HTR-8/SVneo (cell line): ENCODE measurements at places on chromosomes 5 and 9.

DNA sequence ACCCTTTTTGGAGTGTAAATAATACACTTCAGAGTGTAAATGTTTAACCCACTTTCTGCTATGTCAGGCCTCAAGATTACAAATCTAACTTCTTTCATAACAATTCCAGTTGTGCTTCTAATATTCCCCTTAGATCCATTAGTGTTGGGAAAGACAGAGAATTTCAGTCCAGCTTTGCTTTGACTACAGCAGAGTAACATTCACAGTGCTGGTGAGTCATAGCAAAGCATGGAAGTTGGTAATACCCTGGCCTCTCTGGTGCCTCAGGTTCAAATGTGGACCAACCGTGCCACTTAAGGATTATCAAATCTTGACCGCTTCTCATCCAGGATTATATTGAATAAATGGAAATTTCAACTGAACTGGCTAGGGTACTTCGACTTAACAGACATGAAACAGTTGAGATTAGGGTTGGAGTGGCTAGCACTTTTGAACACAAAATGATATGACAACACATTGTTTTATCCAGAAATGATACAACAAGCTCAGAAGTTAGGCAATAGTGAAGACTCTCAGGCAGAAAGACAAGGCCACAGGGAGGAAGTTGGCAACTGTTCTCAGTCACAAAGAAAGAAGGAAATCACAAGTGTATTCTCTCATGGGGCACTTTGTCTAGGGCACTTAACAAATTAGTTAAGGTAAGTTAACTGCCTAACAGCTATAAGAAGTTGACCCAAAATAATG is 24.4 kb upstream of the RASA1 start:
- DNase-seq: no peak

DNA sequence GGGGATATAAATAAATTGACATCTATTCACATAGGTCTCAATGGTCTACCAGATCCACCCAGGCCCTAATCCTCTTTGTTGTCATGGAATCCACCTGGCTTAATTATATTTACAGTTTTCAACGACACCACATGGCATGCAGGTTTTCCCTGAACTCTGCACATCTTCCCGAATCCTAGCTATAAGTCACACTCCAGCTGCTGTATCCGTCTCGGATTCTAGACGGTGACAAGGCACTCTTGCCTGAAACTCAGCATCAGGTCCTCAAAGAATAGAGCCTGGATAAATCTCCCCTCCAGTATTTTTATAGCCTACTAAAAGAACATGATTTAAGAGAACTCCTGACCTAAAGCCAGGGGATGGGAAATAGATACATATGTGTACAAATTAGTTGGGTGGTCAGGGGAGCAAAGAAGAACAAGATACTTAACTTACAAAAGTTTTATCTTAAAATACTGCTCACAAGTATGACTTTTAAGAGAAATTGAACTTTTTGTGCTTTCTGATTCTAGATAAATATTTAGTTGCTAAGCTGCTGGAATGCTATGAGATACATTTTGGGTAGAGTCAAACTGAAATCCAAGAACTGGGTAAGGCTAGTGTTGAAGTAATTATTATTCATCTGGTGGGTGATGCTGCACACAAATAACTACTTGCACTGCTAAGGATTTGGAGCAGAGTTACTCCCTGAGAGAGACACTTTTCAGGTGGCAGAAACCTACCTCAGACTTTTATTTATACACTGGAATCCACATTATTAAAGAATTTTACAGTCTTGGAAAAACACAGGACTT is 187.3 kb downstream of the EFNA5 start:
- no peak for DNase-seq

GRCh38 chr9:107706701-107707427 is 217.3 kb upstream of the KLF4 start:
- DNase-seq: no peak

GRCh38 chr9:38065369-38066075 is 3.5 kb downstream of the SHB start:
- DNase-seq: no peak

DNA sequence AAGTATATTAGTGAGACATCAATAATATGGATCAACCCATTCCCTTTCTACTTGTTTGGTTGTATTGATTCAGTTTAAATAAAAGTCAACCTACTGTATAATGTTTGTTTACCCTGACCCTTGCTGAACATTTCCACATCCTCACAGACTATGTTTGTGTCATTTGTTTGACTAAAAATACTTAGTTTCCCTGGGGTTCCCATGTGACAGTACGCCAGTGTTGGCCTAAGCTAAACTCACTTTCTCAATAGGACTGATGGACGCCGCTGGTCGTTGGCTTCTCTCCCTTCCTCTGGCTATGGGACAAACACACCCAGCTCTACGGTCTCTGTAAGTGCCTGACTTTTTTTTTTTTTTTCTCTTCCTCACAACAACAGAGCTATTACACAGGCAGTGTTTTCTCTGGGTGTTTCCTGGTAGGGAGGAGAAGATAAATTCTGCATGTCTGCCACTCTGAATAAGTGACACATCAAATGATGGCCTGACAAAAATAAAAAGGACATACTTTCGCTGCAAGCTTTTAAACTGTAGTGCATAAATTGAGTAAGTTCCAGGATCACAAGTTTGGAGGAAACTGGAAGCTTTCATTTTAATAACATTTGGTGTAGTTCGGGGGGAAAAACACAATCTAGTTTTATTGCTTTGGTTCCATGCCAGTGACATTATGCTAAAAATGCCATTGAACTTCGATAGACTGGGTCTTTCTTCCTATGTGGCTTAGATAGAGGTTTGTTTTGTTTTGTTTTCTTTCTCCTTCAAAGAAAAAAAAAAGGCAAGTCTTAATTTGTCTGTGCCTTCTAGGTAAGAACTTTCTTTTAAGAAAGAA is 101.0 kb downstream of the CD180 start:
- no peak for DNase-seq

- no peak for DNase-seq
These were observed 134.0 kb downstream of the IRX1 start for GRCh38 chr5:3729631-3730030.

- DNase-seq: no peak
These were observed 26.8 kb downstream of the AMBP start for GRCh38 chr9:114051281-114051680.
